ENCODE measurements at places on chromosomes 16 and 17.

GRCh38 chr17:78526231-78527025, 50.8 kb downstream of the DNAH17 start:
- DNase-seq: no peak

DNA sequence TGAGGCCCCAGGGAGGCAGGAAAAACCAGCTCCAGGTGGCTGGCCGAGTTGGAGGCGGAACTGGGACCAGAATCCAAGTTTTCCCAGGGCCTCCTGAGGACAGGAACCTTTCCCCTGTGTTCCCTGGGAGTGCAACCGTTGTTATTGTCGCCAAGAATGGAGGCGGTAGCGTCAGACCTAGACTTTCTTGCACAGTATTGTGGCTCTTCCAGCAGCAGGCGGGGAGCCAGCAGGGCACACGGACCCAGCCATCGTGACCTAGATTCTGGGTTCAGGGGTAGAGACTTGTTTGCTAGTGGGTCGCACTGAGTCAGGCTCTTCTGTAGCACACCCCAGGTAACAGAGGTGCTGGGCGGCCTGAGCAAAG, 667 bp upstream of the KIF19 start:
- DNase-seq: no peak

- DNase-seq: peak; percentile 51
Measured at GRCh38 chr17:79294459-79295071, 219.9 kb downstream of the ENGASE start.

GRCh38 chr16:89129378-89129777, 35.7 kb downstream of the ACSF3 start:
- DNase-seq: no peak

GRCh38 chr17:70987867-70988340, 818.6 kb downstream of the KCNJ2 start:
- no peak for DNase-seq

Measured in dorsolateral prefrontal cortex (tissue), 122 donors.